Astrocyte of the cerebellum (primary cell): ENCODE measurements at places on chromosomes 2 and 18.
A peak's percentile ranks its signal among the peaks of the same experiment; 100 is the strongest.

DNA sequence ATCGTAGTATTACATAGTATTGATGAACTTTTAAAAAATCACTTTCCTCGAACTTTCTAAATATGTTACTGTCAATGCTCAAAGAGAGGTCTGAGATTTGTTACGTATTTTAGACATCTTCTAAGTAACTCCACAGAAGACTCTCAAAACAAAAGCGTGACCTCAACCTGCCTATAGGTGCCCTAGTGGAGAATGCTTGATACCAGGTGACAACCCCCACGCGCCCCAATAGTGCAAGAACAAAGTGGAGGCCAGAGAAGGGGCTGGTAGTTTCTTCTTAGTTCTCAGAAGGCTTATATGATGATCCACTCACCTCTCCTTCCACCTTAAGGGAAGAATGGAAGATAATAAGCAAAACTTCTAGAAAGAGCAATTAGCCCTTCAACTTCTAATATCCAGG lies 102.6 kb downstream of the ANKRD44 start:
- DNase-seq = no peak

DNA sequence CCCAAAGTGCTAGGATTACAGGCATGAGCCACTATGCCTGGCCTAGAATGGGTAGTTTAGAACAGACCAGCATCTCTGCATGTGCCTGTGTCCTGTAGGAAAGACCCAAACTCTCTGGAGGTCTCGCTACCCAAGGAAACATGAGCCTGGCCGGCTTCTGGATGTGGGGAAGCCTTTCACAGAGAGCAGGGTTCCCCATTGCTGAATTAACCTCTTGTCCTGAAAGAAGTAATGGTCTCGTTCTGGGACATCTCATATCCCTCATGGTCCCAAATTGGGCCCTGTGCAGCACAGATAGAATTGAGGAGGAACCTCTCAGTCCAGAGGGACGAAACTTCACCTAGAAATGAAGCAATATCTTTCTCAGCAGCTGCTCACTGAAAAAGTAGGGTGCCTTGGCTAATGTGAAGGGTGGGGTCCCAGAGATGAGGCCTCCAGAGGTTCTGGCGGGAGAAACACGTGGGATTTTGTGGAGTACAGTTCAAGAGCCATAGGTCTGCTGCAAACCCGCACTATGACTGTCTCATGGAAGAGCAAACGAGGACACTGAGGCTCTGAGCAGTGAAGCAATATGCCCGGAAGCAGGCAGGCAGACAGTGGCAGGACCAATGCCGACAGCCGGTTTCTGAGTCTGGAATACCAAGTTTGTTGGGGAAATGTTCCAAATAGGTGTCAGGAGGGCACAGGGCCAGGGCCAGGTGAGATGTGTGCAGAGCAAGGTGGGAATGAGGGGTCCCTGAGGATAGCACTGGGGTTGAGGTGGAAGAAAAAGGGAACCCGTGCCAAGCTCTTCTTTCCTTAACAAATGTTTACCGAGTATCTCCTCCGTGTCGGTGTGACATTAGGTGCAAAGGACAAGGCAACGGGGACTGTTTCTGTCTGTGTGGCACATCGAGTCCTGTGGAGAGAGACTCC lies 121.0 kb upstream of the TWIST2 start:
- DNase-seq = no peak

GRCh38 chr2:225041851-225042799 lies at the start of gene DOCK10:
TSS of gene DOCK10 (minus strand) at chr2:225042468. CDS start at chr2:225042374, 94 bp downstream.
- no peak for DNase-seq

DNA sequence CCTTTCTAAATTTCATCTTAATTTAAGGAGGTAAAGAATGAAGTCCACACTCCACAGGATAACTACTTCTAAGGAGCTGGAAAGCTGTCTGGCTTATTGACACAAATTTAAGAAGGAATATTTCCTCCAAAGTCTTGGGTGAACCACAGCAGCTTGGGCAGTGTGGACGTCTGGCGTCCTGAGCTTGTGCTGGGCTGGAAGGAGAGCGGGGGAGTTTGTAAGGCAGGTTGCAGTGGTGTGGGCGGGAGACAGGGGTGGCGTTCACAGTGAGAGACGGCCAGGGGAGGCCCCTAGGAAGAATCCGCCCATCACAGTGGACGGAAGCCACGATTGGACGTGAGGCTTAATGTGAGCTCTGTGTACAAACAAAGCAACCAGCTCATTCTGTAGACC lies 25.7 kb downstream of the ADI1 start:
- DNase-seq = no peak

GRCh38 chr2:158766524-158766923 lies 28.6 kb upstream of the DAPL1 start:
- no peak for DNase-seq

DNA sequence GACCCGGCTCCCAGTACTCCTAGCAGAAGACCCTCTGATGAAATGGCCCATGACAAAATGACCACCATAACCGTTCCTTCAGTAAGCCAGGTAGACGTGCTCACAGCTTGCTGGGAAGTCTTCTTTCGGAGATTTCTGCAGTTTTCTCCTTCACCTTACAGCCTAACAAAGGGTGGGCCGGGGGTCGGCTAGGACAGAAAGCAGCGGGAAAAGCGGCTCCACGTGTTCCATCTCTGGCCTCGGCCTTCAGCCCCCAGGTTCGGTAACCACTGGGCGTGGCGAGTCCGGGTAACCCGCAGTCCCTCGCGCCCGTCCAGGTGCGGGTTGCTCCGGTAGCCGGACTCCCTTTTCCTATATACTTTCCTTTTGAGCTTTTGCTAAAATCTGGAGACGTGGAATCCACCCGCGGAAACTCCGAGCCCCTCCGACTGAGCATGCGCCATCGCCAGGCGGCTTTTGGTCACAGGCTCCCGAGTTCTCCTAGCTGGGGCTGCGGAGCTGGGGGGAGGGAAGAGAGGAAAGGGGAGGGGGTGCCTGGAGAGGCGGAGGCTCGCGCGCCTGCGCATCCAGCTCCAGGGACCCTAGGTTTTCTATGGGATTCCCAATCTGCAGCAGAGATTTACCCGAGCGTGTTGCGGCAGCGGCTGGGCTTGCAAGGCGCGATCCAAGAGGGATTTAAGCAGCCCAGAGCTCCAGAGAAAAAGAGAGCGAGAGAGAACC lies at the start of gene VSNL1:
VSNL1 (plus strand) TSS at position 604 of the 720 bp plus-strand sequence. CDS start 51,379 bp downstream, outside the sequence.
- DNase-seq = peak; percentile 93

- DNase-seq = no peak
Measured at GRCh38 chr2:64858541-64859311, 130.5 kb upstream of the SLC1A4 start.

DNA sequence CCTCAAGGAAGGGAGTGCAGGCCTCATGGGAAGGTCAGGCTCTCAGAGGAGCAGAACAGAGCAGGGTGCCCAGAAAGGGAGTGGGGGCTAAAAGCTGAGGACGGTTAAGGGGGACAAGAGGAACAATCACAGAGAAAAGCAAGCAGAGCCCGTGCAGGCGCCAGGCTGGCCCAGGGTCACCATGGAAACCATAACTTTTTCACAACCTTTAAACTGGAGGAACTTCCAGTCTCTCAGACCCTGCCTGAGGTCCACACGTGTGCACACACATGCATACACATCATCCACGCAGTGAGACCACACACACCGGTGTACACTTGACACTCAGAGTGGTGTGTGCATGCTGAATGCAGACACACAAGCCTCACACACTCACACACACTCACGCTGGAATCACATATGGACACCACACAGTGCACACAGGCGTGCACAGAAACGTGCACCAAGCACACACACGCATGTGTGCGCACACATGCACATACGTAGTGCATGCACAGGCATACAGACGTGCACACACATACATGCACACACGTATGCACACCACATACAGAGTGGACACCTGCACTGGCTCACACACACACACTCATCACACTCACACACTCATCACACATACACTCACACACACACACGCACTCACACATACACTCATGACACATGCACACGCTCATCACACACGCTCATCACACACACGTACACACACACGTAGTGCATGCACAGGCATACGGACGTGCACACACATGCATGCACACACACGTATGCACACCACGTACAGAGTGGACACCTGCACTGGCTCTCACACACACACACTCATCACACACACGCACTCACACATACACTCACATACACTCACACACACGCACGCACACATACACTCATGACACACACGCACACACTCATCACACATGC lies 37.2 kb upstream of the SNED1 start:
- DNase-seq = no peak

DNA sequence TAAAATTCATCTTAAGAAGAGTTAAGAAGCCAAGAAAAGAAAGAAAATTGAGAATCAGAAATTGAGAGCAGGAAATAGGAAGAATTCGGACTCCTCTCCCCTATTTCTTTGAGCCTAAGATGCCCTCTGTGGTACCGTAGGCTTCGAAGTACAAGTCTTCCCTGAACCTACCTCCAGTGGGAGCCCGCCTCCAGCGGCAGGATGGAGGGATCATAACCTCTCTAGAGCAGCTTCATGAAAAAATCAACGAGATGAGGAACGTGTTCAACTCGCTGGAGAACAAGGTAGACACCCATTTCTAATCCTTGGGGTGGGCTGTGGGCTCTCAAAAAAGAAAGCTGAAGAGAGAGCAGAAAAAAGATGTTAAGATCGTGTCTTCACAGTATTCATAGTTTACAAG lies 36.3 kb downstream of the ARHGEF33 start:
- DNase-seq = no peak

GRCh38 chr18:10860382-10860781 lies 289.0 kb downstream of the PIEZO2 start:
- no peak for DNase-seq

DNA sequence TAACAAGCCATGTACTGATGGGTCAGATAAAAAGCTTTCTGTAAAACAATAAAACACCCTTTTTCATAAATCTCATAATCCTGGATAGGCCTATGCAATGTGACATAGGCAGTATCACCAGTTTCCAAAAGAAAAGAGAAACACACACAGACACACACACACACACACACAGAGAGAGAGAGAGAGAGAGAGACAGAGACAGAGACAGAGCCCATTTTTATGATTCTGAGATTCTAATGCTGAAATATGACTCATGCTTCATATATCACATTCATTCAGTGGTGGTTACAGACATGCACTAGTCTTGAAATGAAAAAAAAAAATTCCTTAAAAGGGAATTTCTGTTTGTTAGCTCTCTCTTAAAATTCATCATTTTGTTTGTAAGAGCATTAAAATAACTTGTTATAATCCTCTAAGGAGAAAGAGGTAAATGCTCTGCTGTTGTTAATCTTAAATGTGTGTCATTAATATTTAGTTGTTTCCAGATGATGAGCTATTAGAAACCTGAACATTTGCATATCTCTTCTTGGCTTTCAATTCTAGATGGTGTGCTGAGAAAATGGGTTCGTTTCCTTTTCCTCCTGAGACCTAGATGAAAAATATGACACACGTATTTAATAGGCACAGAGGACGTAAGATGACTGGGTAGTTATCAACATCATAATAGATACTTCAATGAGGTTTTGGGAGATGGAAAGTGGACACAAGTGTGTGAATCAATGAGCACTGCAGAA lies 1598.7 kb upstream of the ACVR2A start:
- DNase-seq = no peak

DNA sequence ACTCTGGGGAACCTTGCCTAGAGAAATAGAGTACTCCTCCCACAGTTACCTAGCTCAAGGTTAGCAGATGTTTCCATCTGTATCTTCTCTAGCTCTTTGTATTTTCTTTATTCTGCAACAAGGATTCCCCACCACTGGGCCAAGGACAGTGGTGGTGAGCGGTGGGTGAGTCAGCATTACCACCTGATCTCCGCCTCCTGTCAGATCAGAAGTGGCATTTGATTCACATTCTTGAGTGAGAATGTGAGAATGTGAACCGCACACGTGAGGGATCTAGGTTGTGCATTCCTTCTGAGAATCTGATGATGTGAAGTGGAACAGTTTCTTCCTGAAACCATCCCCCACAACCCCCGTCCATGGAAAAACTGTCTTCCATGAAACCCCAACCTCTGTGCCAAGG lies 9.0 kb downstream of the EPB41L3 start:
- no peak for DNase-seq

- DNase-seq = no peak
Measured at GRCh38 chr2:162308747-162309503, 9.6 kb downstream of the IFIH1 start.

GRCh38 chr18:49021433-49022129 lies 70.8 kb upstream of the SMAD7 start:
- DNase-seq = no peak

GRCh38 chr2:125516496-125517109 lies 1139.4 kb upstream of the GYPC start:
- no peak for DNase-seq

DNA sequence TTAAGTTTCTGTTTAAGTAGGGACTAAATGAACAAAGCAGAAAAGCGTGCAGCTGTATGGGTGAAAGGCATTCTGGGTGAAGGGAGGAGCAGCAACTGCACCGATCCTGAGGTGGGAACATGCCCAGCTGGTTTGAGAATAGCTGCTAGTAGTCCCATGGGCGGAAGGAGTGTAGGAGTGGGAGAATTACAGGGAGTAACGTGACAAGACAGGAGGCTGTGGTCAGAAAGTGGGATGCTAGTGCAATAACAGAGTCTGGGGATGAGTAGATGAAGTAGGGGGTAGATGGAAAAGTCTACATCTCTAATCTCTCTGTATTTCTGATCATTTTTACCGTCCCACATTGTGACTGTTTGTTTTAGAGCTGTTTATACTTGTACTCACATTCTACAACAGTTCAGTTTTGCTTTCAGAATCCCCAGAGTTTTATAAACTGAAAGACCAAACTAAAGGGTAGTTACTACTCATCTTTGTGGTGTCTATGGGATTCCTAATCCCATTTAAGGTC lies 118.9 kb downstream of the LCLAT1 start:
- no peak for DNase-seq

GRCh38 chr2:27860111-27860510 lies 30.1 kb downstream of the RBKS start:
- peak; percentile 34 for DNase-seq
